ENCODE measurements at places on chromosomes 1 and 21. TPM values are rescaled to one million over a fixed set of nuclear protein-coding genes. Genes with fewer than 3 reads are reported as not detected.

- H3K4me3 ChIP-seq, result no peak overlapping the region
- DNase-seq, result no peak
These were observed 44.7 kb upstream of the CASZ1 start for GRCh38 chr1:10841118-10841517.

- no peaks in the 10 kb centered on the region for H3K36me3 ChIP-seq
- H3K4me1 ChIP-seq, result no peaks in the 10 kb centered on the region
- no peak for DNase-seq
These were observed 55.8 kb upstream of the BOLA1 start for GRCh38 chr1:149843431-149844041.

DNA sequence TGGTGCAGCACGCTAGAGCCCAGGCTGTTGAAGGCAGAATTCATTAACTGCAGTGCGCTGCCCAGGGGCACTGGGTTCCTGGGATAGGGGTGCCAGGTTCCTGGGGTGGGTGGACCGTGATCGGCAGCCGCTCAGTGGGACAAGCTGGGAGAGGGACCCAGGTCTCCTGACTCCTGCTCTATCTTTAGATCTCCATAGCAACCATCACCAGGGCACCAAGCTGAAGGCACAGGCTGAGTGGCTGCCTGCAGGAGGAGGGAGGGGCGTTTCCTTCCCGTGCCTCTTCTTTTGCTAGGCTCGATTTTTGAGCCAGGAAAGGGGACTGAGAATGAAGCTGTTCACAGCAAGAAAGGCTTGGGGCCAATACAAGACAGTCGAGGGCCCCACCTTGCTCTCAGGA, 20.9 kb upstream of the CDCP2 start:
- DNase-seq, result no peak
- H3K4me3 ChIP-seq, result no peak overlapping the region
- no peaks in the 10 kb centered on the region for H3K36me3 ChIP-seq
- no peaks in the 10 kb centered on the region for H3K27me3 ChIP-seq
- no peak overlapping the region for H3K27ac ChIP-seq

DNA sequence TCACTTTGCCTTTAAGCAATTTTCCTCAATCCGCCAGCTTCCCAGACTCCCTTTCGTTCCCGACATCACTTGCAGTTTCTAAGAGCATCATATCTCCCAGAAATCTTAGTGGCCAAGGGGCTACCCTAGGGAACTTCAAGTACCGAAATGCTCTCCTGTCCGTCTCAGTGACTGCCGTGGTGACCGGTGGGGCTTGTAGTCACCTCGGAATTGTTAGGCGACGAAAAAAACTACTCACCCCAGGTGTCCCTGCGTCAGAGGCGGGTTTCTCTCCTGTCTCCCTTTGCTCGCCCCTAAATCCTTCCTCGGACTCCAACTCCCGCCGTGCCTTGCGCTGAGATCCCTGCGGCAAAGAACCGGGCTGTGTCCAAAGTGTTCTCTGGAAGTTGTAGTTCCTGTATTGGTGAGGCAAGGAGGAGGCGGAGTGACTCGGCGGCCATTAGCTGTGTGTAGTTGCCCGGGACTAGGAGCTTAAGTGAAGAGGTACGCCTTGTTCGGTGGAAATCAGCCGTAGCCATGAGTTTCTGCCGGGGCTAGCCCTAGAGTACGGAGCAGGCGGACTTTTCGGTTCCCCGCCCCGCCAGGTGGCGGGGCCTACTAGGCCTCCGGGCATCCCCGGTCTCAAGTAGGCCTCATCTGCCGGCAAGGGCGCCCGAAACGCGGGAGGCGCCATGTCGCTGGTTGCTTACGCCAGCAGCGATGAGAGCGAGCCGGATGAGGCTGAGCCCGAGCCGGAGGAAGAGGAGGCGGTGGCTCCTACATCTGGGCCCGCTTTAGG, at the start of gene PRCC:
PRCC (plus strand) TSS at position 435 of the 778 bp plus-strand sequence; CDS start at position 672, 237 bp downstream.
- no peaks in the 10 kb centered on the region for H3K27me3 ChIP-seq
- DNase-seq, result peak; percentile 98
- H3K4me3 ChIP-seq, result peak within 1 kb of the TSS; percentile 89
- no peaks in the 10 kb centered on the region for H3K36me3 ChIP-seq

DNA sequence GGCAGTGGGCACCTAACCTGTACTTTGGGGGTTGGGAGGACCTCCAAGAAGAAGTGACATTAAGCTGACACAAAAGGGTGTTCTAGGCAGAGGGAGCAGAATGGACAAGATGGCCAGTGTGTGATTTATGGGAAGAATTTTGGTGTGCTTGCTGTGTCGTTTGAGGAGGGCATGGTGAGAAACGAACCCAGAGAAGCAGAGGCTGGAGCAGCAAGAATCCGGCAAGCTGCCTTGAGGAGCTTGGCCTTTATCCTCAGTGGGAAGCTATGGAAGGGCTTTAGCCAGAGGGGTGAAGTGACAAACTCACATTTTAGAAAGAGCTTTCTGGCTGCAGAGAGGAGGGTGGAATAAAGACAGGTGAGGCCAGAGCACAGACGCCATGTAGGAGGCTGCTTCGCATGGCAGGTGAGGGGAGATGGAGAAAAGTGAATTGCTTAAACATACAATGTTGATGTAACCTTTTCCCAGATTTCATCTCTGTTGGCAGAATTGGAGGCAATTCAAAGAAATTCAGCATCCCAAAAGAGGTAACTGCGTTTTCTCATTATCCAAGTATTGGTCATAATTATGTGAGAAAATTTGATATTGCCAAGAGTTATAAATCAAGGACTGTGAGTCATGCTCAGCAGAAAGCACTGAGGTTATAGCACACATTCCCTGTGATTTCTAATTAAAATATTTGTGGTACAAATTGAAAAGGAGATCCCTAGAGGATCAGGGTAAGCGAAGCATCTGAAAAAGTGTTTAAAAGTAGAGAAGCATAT, 26.5 kb downstream of the TRIM45 start:
- no peaks in the 10 kb centered on the region for H3K36me3 ChIP-seq
- H3K27me3 ChIP-seq, result no peaks in the 10 kb centered on the region
- H3K4me1 ChIP-seq, result no peaks in the 10 kb centered on the region
- no peak overlapping the region for H3K4me3 ChIP-seq
- no peak for DNase-seq

Gene OLFM3
- 1.2 TPM for total RNA-seq

Gene CYP4B1
- total RNA-seq, result 4.9 TPM
